ENCODE measurements at places on chromosomes 7 and 10.

DNA sequence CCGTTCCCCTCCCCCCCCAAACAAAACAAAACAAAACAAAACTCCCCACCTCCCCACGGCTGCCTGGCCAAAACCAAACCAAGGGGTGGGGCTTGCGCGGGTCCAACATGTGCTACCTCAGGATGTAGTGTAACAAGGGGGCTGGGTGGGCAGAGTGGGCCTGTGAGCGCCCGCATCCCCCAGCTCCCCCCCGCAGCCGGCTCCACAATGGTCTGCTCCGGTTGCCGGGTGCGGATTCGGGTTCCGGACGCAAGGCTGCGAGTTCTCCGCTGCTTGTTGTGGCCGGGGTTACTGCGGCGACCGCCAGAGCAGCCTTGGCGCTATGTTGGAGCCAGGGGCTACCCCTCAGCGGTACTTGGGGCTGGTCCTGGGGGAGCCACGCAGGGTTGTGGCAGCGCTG lies 4.9 kb downstream of the C10orf143 start:
- DNase-seq, result no peak

GRCh38 chr10:72061491-72061890 lies 26.9 kb downstream of the SPOCK2 start:
- no peak for DNase-seq

DNA sequence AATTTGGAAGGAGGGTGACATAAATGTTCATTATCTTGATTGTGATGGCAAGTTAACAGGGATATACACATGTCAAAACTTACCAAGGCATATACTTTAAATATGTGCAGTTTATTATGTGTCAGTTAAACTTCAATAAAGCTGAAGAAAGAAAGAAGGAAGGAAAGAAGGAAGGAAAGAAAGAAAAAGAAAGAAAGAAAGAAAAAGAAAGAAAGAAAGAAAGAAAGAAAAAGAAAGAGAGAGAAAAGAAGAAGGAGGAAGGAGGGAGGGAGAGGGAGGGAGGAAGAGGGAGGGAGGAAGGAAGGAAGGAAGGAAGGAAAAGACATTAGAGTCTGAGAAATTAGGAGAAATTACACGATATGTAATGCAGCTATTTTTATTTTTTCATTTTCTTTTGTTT lies 15.9 kb upstream of the GSTK1 start:
- no peak for DNase-seq

- DNase-seq, result no peak
These were observed 19.7 kb downstream of the ESYT2 start for GRCh38 chr7:158809596-158809995.

GRCh38 chr10:117457071-117457810 lies 82.0 kb upstream of the PDZD8 start:
- DNase-seq, result no peak

GRCh38 chr7:40579401-40579800 lies 444.6 kb downstream of the SUGCT start:
- no peak for DNase-seq

- DNase-seq, result no peak
These were observed 87.7 kb downstream of the NKX6-2 start for GRCh38 chr10:132698211-132698751.

DNA sequence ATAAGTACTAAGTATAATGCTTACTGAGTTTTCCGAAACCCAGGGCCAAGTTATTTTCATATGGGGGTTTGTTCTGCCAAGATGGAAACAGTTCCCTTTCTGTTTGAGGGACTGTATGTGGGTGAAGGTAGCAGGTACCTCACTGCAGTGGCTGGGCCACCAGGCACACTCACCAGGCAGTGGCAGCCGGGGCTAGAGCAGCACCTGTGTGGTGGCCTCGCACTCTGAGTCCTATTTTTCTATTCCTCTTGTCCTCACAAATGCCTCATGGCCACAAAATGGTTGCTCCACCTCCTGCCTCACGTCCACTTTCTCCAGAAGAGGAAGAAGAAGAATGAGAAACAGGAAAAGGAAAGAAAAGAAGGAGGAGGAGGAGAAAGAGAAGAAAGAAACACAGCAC lies 167.3 kb upstream of the SHH start:
- no peak for DNase-seq

DNA sequence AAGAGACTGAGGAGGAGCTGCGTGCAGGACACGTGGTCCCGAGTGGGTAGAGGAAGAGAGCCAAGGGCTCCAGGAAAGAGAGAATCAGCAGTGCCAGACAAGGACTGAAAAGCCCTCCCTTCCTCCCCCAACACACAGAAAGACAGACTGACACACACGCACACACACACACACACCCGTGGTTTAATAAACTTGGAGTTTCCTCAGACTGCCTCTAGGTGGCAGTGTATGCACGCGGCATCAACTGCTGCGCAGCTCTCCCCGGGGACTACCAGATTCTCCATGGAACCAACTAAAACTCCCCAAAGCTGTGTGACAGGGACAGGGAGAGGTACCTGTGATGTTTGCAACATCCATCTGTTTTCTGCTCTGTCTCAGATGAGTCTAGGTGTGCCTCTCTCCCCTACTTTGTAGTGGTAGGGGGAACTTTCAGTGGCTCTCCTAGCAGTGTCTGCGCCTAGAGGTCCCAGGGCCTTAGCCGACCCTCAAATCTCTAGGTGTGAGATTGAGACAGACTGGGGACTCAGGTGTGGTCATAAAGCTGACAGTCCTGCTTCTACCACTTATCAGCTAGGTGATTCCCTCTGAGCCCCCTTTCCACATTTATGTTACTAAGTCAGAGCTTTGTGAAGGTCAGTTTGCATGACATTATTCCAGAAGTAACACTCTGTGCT lies 9.3 kb upstream of the TSPAN14 start:
- DNase-seq, result no peak

GRCh38 chr7:15582773-15583172 lies 21.0 kb upstream of the AGMO start:
- no peak for DNase-seq

GRCh38 chr10:34907743-34908430 lies 92.8 kb upstream of the PARD3 start:
- no peak for DNase-seq

Measured in cerebellar nuclear complex (tissue), 1 donor.